ENCODE measurements at places on chromosomes 12 and 14.

DNA sequence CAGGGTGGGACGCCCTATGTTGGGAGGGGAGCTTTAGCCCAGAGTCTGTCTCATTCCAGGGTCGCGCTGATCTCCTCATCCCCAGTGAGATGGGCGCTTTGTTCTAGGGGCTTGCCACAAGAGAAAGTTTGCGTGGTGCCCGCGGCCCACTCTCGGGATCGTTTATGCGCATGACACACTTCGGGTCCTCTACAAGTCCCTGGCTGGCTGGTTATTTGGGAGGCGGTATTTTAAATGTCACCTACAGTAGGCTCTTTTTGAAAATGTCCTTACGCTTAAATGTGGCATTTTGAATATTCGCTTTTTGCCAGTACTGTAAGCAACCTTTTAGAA lies 541 bp downstream of the GOLT1B start:
- DNase-seq, result peak; percentile 7

DNA sequence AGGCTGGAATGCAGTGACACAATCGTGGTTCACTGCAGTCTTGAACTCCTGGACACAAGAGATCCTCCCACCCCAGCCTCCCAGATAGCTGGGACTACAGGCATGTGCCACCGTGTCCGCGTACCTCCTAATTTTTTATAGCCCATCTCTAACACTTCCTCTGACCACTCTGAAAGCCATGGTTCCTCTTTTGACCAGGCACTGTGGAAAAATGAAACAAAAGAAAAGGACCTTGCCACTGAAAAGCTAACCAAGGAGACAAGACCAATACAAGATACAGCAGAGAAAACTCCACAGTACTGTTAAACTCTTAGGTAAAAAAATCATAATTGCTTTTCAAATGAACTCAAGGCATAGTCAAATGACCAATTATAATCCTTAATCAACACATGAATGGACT lies 233.3 kb downstream of the NEDD1 start:
- DNase-seq, result no peak

- no peak for DNase-seq
Measured at GRCh38 chr14:33909380-33910084, 41.3 kb downstream of the EGLN3 start.

DNA sequence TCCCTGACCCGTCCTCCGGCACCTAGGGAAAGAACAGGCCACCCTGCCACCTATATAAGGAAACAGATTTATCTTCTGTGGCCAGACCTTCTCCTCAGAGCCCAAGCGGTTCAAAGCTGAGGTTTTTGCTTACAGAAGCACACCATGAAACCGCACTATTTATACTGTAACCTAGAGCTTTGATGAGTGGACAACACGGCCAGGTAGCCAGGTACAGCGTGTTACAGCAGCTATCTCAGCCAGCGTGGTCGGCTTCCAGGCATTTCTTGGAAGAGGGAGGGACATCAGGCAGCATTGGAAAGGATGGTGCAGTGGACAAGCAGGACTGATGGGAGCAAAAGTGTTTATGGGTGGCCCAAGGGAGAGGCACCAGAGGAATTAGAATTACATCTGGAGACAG lies 34.4 kb downstream of the TTC7B start:
- DNase-seq, result no peak

GRCh38 chr12:117792471-117792870 lies 176.3 kb downstream of the KSR2 start:
- DNase-seq, result no peak

- DNase-seq, result no peak
Measured at GRCh38 chr12:12178559-12178958, 88.3 kb downstream of the LRP6 start.

DNA sequence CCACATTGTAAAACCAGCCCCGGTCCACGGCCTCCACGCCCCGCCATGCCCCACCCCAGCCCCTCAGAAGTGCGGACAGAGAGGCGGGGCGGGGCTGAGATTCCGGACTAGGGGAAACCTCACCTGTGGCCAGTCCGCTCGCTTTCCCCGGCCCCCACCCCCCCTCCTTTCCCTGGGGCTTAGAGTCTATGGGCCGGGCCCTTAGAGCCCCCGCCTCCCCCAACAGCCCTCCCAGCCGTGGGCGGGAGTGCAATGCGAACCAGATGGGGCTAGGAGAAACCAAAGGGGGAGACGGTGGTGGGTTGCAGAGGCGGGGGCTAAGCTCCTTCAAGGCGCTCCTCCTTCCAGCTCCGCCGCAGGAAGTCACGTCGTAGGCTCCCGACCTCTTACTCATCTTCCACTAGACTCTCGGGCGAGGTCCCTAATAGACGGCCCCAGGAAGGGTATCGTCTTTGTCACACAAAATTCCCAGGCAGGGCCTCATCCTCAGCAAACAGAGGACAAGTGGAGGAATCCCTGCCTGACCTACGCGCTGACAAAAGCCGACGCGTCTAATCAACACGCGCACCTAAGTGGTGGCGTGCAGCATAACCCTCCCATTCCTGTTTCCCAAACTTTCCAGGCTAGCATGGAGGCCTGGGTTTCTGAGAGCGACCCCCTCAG lies 1.1 kb upstream of the NAB2 start:
- DNase-seq, result peak; percentile 92

DNA sequence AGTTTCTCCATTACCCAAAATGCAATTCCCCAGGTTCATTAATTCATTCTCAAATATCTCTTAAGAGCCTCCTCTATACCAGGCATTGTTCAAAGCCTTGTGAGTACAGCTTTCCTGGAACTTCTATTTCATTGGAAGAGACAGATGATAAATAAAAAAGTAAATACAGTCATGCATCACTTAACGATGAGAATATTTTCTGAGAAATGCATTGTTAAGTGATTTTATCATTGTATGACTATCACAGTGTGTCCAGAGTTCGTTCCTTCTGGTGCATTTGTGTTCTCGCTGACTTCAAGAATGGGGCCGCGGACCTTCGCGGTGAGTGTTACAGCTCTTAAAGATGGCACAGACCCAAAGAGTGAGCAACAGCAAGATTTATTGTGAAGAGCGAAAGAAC lies 66.0 kb downstream of the ANO4 start:
- DNase-seq, result no peak

DNA sequence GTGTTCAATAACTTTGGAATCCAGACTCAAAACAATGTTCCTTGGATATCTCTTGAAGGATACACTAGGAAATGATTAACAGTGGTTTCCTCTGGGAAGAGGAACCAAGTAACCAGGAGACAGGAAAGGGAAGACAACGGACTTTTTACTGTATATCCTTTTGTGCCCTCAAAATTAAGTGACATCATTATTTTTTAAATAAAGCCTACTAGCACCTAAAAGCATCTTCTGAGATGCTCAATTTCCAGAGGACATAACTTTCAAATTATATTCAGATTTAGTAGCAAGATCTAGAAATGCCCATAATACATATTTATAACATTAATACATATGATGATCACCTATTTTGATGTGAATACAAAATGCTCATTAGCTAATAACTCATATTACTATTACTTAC lies 6.5 kb downstream of the HECTD1 start:
- DNase-seq, result no peak

DNA sequence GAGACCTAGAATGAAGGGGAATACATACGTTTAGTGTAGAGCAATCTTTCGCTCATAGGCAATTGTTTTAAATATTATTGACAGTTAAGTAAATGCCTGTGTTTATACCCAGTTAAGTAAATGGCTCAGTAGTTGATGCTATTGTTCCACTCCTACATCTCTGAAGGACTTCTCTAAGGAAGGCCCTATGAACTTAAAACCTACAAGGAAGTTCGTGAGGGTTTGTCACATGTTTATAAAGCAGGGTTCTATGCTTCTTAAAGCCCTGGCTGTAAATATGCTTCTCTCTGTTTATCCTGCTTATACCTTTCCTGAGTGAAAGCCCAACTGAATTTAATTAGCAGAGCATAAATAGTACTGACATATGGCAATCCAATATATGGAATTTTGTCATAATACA lies 282.1 kb upstream of the NPAS3 start:
- DNase-seq, result no peak

DNA sequence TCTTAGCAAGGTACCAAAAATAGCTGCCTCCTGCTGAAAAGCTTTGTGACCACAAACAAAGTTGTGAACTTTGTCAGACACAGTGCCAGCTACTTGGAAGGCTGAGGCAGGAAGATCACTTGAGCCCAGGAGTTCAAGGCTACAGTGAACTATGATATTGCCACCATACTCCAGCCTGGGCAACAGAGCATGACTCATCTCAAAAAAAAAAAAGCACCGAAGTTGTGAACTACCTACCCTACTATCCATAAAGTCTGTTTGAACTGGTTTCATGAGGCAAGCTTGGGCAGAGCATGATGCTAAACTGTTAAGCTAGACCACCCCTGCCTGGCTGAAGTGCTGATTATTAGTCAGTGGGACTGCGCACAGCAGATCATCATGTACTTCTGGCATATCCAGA lies 75.5 kb downstream of the RAD52 start:
- no peak for DNase-seq

GRCh38 chr12:48512855-48513254 lies 12.6 kb upstream of the OR8S1 start:
- no peak for DNase-seq

DNA sequence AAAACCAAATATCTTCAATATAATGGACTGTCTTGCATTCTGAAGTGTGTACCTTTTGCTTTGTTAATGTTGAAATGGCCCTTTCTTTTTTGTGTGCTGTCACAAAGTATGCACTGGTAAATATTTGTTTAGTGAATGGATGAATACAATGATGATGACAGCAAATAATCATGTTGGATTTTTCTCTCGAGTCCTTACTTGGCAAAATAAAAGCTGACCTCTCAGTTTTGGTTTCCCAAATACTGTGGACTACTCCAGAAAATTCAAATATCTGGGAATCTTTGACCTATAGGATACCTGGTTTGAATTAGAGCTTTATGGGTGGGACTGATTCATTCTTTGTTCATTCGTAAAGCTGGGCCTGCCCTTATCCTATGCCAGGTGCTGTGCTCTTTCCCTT lies 5.5 kb downstream of the UBE3B start:
- no peak for DNase-seq

DNA sequence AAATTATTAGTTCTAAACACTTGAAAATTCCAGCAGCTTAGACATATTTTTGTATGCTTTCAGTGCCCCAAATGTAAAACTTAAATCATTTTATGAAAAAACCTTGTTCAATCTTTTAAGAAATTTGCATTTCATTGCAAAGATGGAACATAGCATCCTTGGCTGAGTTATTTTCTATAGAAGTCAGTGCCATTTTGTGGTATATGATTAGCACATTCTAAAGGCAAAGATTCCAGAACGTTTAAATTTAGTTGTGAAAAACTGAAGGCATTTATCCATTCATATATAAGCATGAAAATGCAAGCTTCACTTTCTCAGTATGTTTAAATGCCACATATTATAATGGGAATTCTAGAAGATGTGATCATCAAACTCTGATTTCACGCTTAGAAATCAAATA lies 332.1 kb downstream of the APAF1 start:
- no peak for DNase-seq

DNA sequence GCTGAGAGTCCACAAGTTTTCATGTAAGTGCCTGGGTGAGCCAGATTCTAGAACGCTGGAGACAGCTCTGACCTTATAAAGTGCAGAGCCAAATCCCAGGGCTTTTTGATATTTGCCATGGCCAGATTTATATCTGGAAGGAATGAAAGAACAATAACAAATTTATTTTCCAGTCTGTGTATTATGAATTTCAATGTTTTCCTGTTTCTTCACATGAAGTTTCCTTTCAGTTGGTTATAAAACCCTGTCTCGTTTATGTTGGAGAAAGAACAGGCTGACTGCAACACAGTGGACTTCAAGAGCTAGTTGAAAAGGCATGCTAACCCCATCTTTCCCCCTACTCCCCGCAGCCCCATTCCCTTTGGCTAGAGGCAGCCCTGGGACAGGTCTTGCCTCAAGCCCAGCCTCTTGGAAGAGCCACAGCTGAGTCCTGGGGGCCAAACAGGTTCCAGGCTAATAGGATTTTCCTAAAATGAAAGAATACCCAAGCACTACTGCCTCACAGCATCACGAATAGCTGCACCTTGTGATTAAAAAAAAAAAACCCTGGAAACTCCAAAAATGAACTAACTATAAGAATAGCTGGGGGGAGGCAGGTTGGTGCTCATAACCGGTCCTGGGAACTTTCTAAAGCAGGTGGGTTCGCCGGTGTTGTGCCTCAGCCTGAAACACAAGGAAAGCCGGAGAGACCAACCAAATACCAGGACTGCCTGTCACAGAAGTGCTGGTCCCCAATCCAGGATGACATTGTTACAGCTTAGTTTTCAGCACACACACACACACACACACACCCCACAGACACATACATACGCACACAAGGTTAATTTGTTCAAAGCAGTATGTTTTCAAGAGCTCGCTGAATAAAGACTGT lies 1.5 kb downstream of the FBLN5 start:
- DNase-seq, result no peak

DNA sequence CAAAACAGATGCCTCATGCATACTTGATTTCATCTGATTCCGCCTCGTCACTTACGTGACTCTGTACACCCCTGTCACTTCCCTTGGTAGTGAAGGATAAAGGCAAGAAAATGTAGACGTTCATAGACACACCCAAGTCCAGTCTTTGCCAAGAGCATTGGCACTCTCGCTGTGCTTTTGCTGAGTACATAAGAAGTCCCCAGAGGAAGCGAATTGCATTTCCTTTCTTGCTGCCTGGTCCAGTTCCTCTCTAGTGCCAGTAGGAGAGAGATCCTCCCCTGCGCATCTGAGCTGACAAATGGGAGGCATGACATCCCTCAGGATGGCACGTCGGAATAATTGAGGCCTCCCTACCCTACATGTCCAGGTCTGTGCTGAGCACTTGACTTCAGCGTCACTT lies 21.3 kb upstream of the RIN3 start:
- DNase-seq, result no peak

GRCh38 chr12:101686176-101686575 lies 11.3 kb upstream of the CHPT1 start:
- DNase-seq, result no peak

GRCh38 chr14:45065956-45066355 lies 18.0 kb upstream of the PRPF39 start:
- DNase-seq, result no peak

DNA sequence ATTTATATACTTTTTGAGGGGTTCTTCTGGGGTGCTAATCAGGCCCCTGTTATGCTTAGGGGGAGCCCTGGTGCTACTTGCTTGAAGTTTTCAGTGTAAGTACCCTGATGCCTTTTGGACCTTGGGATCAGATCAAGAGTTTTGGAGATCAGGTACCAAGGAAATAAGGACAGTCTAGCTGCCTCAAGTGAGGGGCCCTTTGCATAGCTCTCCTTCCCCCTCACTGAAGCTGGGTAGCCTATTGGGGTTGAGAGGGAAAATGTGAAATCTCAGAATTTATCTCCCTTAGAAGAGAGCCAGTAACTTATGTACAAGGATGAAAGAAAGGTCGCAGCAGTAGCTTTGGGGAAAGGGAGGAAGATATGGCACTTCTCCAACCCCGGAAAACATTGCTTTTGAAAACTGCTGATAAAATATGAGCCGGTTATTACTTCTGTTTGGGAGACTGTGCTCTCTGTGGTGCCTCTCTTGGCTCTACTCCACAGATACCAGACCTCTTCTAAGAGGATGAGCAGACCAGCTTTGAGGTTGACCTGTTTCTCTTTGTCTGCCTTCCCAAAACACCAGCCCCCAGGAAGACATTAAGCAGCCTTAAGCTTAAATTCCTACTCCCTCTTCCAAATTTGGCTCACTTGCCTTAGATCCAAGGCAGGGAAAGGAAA lies 8.8 kb upstream of the AMHR2 start:
- no peak for DNase-seq

GRCh38 chr14:71403656-71404055 lies 496.4 kb downstream of the PCNX1 start:
- DNase-seq, result peak; percentile 5

- no peak for DNase-seq
Measured at GRCh38 chr12:57039016-57039798, 10.7 kb downstream of the MYO1A start.

Measured in stimulated activated CD8-positive, alpha-beta memory T cell treated with anti-CD3 and anti-CD28 coated beads, Interleukin-7, amount 100 ng/mL, for 4 hours (primary cell).